T follicular helper cell (primary cell): ENCODE measurements at places on chromosomes 12 and 14.

DNA sequence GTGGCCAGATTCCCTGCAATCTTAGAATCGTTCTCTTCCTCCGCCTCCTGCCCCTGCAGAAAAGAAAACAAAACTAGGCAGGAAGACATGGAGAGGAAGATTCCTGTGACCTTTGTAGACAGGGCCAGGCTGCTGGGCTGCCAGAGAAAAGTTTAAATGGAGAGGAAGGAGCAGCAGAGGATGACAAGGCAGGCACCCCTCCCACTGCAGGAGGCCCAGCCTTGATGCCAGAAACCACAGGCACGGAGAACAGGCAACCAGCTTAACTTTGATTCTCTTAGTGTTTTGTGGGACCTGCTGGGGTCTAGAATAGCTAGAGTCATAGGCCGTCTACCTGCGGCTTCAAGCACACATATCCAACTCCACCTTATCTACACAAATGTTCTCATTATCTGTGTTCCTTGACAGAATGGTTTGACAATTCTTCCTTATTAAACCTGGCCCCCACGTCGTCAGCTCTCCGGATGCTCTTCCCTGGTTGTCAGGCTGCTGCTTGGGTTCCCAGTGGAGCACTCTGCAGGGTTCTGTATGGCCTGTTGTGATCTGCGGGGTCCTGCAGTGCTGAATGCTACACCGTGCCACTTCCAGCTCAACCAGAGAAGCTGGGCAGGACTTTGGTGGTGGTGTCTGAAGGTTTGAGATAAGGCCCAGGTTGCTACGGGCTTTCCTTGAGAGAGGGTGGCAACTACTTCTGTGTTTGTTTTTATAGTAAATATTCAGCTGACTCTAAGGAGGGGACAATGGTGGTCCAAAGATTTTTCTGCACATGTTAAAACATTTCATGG, 609.5 kb downstream of the AACS start:
- no peak for DNase-seq

GRCh38 chr14:24329736-24330135, 5.1 kb downstream of the ADCY4 start:
- no peak for DNase-seq

DNA sequence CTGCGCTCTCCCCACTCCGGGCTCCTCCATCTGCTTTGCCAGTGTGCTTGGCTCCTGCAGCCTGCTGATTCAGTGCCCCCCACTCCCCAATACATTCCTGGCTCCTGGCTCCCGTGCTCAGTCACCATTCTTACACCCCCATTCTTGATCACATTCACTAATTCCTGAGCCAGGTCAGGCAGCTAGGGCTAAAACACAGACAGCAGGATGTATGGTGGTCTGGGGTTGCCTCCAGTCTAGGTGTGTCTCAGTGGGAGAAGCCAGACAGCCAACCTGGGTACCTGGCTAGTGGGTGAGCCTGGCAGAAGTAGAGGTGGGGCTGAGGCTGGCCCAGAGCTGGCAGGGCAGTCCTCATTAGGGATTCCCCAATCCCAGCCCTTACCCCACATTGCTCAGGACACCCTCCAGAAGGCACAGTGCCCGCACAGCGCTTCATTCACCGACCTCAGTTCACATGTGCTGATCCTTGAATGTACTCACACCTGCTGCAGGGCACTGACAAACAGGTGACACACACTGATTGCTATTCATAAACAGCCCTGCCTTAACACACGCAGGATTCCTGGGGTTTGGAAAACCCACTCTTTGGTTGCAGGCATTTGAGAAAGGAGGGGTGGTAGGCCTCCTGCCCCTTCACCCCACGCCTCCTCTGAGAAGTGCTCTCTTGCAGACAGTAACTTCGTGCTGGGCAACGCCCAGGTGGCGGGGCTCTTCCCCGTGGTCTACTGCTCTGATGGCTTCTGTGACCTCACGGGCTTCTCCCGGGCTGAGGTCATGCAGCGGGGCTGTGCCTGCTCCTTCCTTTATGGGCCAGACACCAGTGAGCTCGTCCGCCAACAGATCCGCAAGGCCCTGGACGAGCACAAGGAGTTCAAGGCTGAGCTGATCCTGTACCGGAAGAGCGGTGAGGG, 1.7 kb downstream of the KCNH3 start:
- no peak for DNase-seq

- no peak for DNase-seq
Measured at GRCh38 chr12:122062832-122063693, 15.5 kb upstream of the MLXIP start.

DNA sequence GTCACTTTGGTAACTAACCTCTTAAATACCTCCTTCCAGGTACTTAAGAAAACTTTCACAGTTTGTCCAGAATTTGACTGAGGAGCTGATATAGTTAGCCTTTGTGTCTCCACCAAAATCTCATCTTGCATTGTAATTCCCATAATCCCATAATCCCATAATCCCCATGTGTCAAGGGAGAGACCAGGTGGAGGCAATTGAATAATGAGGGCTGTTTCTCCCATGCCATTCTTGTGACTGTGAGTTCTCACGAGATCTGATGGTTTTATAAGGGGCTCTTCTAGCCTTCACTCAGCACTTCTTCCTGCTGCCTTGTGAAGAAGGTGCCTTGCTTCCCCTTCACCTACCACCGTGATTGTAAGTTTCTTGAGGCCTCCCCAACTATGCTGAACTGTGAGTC, 7.8 kb upstream of the NOVA1 start:
- no peak for DNase-seq

DNA sequence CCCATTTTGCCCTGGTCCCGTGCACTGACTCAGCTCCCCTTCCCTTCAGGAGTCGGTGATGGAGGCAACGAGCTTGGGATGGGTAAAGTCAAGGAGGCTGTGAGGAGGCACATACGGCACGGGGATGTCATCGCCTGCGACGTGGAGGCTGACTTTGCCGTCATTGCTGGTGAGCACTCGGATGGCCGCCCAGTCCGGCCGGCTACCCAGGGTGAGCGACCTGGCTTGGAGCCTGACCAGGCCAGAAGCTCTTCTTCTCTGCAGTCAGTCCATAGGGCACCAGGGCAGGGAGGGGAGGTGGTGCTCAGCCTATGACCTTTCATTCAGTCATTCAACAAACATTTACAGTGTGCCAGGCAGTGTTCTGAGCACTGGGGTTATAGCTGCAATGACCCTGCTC, 39.8 kb downstream of the GPR68 start:
- no peak for DNase-seq

DNA sequence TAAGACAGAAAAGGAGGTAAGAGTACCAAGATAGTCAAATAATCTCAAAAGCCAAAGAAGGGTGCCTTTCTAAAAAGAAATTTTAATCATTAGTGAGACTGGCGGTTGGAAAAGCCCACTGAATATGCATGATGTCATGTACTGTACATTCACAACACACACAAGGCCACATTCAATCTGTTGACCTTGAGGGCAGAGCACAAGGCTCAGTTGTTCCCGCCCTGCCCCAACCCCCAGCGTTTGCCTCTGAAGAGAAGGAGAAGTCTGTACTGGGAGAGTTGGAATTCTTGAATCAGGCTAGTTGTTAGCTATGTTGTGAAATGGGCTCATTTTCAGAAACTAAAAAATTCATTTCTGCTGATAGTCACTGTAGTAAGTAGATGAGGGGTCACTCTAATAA, 50.2 kb upstream of the NID2 start:
- DNase-seq: no peak

DNA sequence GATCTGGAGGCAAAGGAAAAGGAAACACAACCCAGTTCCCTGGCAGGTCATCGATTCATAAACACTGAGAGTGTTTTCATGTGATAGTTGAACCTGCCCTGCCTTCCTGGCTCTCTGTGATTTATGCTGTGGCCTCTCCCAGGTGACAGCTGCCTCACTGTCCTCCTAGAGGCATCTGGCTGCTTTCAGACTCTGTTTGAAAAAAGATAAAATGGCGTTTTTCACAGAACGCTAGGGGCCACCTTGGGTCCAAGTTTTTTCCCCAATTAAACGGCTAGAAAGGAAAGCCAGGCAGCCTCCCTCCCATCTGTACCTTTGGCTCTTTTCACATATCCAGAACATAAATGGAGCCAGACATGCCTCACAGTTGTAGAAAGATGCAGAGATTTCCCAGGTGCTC, 252.6 kb upstream of the CCDC196 start:
- DNase-seq: no peak

- DNase-seq: no peak
Measured at GRCh38 chr14:78016532-78016931, 153.6 kb upstream of the NRXN3 start.

- DNase-seq: no peak
Measured at GRCh38 chr12:52892207-52892852, 12.5 kb downstream of the KRT8 start.

GRCh38 chr14:69665631-69666030, 54.2 kb downstream of the SUSD6 start:
- DNase-seq: no peak

- no peak for DNase-seq
Measured at GRCh38 chr12:74259199-74259598, 278.4 kb upstream of the ATXN7L3B start.

GRCh38 chr12:117854339-117855012, 114.3 kb downstream of the KSR2 start:
- no peak for DNase-seq

DNA sequence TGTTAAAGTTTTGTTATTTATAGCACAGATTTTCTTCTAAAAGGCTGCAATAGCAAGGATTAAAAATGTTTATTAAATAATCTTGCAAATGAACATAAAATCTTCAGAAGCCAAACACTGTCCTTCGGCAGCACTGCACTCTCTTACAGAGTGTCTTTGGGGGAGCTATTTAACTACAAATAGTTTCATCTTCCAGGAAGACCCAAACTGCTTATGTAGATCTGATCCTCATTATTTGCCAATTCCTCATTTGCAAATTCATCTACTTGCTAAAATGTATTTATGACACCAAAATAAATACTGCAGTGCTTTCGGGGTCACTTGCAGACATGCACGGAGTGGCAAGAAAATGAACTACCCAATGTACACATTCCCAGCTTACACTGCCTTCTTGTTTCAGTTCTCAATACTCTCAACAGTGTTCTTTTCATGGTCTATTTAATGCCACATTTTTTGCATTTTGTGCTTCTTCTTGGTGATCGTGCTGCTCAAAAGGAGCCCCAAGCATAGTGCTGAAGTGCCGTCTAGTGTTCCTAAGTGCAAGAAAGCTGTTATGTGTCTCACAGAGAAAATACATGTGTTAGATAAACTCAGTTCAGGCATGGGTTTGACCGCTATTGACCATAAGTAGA, 128.1 kb downstream of the PRKD1 start:
- DNase-seq: no peak

GRCh38 chr12:12717586-12718380, 615 bp downstream of the CDKN1B start:
- DNase-seq: no peak

DNA sequence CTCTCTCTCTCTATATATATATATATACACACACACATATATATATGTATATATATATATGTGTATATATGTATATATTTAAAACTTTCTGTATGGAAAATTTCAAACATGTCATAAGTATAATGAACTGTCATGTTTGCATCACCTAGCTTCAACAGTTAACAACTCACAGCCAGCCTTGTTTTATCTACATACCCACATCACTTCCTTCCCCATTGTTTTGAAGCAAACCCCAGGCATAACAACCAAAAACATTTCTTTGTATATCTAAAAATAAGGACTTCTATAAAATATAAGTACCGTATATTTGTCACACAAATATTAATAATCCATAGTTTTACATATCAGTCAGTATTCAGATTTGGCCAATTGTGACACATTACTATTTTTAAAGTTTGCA, 57.4 kb downstream of the PAPOLA start:
- DNase-seq: no peak

DNA sequence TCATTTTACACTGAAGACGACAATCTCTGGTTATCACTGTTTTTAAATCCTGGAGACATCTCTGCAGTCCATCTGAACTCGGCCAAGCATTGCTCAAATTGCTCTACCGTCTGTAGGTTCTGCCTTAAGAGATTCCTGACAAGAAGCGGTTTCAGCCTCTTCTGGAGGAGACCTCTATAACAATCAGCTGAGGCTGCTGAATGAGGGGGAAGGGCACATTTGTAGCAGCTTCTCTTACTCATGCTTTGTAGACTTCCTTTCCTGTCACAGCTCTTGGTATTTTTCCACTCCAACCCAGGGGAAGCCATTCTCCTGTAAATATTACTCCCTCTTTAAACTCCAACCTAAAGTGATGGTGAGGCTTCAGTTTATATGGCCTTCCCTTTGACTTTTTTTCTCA, 3.0 kb downstream of the ARG2 start:
- DNase-seq: no peak

GRCh38 chr14:86237733-86238132, 707.8 kb downstream of the FLRT2 start:
- no peak for DNase-seq

DNA sequence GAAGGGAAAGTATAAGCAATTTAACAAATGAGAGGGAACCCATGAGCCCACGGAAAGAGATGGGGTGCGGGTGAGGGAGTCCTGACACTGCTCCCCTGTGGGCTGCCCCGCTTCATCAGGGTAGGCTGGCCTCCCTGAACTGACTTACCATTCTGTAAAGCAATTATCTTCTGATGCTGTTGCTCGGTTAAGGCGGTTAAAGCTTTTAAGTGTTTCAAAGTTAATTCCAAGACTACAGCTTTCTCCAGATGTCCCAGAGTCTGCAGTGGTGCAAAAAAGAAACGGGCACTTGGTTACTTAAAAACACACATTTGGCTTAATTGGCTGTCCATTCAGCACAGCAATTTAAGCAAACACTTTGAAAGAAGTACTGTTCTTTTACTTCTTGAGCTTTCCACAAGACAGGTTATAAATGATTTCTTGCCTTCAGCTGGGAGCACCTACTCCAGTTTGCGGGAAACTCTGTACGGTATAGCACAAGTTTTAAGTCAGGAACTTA, 1.3 kb downstream of the BHLHE41 start:
- no peak for DNase-seq

DNA sequence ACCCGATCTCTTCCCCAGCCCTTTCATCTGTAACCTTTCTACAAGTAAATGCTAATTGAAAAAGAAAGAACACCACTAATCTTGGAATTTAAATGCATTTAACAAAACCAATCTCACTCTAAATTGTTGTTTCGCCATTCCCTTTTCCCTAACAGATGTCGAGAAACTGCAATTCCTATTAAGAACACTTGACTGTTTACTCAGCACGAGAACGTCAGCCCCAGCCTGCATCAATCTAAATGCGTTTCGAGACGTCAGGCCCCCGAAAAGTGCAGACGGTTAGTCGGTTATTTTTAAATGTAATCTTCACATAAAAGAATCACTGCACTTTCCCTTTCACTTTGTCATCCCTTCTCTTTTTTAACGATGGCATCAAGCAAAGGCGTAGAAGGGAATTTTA, 837.6 kb downstream of the VRK1 start:
- peak; percentile 17 for DNase-seq

DNA sequence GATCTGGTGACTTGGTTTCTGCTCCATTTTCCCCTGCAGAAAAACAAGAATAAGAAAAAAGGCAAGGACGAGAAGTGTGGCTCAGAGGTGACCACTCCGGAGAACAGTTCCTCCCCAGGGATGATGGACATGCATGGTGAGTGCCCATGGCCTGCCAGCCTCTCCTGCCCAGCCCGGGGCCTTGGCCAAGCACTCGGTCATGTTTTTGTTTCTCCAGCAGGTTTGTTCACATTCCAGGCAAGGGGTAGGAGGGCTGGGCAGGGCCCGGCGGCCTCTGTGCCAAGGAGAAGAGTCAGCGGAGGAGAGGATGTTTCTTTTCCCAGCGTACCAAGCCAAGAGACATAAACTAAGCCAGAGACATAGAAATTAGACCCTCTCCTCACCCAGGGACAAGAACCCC, 13.6 kb downstream of the BCL7A start:
- no peak for DNase-seq

- no peak for DNase-seq
Measured at GRCh38 chr12:27290501-27291168, 42.0 kb upstream of the BMAL2 start.
